ENCODE measurements at places on chromosomes 7 and 10. TPM values are rescaled to one million over a fixed set of nuclear protein-coding genes. Genes with fewer than 3 reads are reported as not detected.

AMPH gene
- polyA plus RNA-seq: 17.4 TPM

GIMAP6 gene
- polyA plus RNA-seq: 18.1 TPM

LFNG gene
- polyA plus RNA-seq: 25.3 TPM

TYW1B gene
- 4.3 TPM for polyA plus RNA-seq

CCDC186 gene
- polyA plus RNA-seq: 24.1 TPM

IGF2BP3 gene
- polyA plus RNA-seq: 64.2 TPM

CLRN3 gene
- 18.4 TPM for polyA plus RNA-seq

NKX2-3 gene
- polyA plus RNA-seq: not detected

SORCS1 gene
- 17.3 TPM for polyA plus RNA-seq

PLPP4 gene
- 6.0 TPM for polyA plus RNA-seq

SLC18A3 gene
- polyA plus RNA-seq: not detected

CALHM1 gene
- 0.07 TPM for polyA plus RNA-seq

OR2A7 gene
- polyA plus RNA-seq: 9.2 TPM

GATAD1 gene
- polyA plus RNA-seq: 32.3 TPM

DNA sequence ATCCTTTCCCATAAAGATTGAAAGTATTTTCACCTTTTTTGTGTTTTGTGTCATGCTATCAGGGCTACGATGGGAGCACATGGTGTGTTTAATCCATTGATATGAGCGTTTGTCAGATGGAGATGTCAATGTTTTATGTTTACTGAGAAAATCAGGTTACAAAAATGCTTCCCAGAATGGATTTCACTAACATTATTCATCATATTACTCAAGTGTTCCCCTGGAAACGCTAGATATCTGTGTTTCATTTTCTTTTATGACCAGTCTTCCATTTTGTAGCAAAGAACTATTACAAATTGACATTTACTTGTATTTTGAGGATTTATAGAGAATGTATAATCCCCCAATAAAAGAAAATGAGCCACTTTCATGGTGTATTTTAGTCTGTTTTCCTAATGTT is 293.5 kb upstream of the AKR1E2 start:
- no peak for DNase-seq

- DNase-seq: no peak
Measured at GRCh38 chr7:22464299-22464698, 35.7 kb downstream of the STEAP1B start.

DNA sequence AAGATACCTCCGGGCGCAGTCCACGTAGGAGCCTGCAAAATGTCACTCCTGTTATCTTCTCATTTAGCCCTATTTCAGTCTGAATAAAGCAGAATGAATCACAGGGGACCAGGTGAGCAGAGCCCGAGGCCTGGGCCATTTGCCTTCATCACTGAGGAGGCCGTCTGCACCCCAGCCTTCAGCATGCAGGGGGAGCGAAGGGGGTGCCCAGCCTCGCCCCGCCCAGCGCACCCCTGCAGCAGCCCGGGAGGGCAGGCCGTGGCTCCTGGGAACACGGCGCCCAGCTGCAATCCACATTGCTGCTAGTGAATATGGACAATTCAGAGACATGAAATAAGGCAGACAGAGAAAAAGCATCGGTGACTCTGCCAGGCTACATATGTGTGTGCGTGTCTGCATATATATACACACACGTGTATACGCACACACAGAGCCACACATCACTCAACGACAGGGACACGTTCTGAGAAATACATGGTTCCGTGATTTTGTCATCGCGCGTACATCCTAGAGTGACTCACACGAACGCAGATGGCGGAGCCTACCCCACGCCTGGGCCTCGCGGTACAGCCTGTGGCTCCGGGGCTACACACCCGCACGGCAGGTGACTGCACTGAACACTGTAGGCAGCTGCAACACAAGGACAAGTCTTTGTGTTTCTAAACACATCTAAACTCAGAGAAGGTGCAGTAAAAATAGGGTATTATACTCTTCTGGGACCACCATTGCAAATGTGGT is 15.2 kb upstream of the ELFN1 start:
- no peak for DNase-seq

GRCh38 chr7:110718503-110719205 is 372.3 kb upstream of the LRRN3 start:
- no peak for DNase-seq

GRCh38 chr7:121741896-121742295 is 131.1 kb upstream of the PTPRZ1 start:
- DNase-seq: no peak

DNA sequence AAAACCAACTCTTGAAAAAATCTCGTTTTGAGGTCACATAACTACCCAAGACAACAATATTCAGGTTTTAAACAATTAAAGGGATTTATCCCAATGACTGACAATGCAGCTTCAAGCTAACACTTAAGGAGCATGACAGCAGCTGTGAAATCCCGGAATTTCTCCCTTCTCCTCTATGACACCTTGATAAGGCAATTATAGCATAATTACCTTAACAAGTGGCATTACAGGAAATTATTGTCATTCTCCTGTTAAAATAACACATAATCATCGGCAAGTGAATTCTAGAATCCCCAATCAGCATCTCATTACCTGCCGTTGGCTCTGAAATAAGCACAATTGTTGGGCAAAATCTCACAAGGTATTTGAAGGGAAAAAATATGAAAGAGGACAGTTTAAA is 417.0 kb upstream of the PFKP start:
- DNase-seq: no peak

DNA sequence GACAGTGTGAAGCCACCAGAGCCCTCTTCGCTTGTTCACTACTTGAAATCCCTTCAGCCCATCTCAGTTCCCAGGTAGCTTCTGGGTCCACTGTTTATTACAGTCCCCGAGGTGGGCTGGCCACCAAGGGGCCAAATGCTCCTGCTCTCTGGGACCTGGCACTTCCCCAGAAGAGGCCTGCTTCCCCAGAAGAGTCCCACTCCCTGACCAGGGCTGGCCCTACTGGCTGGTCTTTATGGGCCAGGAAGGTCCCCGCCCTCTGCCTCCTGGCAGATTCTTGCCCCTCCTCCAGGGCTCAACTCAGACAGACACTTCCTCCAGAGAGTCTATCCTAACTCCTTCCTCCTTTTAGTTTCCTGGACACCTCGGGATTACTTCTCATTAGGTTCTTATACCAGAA is 70.7 kb upstream of the LRRC18 start:
- no peak for DNase-seq

GRCh38 chr7:134963036-134963435 is 23.3 kb upstream of the AGBL3 start:
- DNase-seq: no peak

DNA sequence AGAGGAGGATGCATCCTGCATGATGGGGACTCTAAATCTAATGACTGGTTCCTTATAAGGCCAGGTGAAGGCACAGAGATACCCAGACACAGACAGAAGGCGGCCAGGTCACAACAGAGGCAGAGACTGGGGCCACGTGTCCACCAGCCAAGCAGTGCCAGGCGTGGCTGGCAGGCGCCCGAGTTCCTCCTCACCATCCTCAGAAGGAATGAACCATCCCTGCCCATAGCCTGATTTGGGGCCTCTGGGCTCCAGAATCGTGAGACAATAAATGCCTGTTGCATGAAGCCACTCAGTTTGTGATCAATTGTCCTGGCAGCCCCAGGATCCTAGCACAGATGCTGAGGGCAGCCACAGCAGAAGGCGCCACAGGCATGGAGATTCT is 69.0 kb upstream of the TNRC18 start:
- no peak for DNase-seq

DNA sequence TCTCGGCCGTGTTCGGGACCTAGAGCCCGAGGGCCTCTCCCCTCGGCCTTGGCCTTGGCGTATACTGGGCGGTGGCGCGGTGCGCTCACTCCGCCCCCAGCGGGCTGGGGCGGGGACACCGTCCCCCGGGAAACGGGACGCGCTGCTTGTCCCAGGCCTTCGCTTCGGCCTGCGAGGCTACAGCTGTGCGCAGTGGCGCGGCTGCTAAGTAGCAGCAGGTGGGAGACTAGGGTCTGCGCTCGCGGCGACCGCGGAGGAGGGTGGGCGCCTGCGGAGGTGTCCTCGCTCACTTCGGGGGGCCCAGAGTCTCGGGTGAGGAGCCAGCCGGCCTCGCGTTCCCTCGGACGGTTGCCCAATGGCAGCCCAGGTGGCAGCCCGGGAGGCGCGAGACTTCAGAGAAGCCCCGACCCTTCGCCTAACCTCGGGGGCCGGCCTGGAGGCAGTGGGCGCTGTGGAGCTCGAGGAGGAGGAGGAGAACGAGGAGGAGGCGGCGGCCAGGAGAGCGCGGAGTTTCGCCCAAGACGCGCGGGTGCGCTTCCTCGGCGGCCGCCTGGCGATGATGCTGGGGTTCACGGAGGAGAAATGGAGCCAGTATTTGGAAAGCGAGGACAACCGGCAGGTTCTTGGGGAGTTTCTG is at the start of gene DNAH11:
Gene DNAH11 (plus strand): TSS at position 149 of the 637 bp plus-strand sequence. CDS start 207 bp downstream, at position 356.
- DNase-seq: peak; percentile 16

DNA sequence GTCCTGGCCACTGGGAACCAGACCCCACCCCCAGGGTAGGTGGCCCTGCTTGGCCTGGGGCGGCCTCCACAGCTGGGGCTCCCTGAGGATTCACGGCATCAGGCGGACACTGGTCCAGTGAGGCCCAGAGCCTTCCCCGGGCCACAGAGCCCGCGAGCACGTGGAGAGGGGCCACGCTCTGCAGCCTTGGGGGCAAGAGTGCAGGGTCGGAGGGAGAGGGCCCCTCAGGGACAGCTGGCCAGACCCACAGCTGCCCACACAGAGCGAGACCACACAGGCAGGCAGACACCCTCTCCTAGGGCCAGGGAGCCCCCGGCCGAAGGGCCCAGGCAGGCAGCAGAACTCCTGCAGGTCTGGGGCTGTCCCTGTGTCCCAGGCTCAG is 10.7 kb downstream of the VENTX start:
- no peak for DNase-seq

- peak; percentile 38 for DNase-seq
Measured at GRCh38 chr10:127600479-127600878, 51.4 kb downstream of the NPS start.

DNA sequence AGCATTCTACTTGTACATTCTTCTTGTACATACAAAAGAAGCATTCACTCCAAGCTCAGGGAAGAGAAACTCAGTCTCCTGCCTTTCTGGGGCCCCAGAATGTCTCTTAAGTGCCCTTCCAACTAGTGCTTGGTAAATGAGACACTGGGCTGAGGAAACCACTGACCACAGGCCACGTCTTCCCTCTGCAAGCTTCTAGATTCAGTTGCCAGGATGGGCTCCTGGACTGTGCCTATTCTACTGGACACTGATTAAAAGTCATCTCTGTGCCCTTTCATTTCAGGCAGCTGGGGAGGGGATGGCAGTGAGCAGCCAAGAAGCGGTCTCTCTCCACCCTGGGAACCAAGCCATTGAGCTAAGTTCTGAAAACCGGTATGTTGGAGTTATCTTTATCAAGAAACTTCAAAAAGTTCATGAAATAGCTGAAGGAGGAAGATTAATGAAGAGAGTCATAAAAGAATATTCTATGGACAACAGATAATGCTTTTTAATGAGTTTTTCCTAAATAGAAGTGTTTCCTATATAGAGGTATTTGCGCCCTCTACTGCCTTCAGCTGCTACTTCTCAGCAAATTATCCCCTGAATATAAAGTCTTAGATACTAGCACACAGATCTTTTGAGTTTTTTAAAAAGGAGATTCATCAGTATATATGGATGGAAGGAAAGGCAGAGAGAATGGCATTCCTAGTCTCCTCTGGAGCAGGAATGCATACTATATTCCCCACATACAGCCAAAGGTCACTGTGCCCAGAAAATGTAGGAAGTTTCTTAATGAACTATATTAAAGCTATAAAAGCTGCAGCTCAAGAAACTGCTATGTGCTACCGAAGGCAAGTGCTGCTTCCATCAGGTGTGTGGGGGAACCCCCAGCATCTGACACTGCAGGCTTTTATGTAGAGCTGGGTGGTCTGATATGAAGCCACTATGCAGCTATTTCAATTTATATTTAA is 8.4 kb upstream of the IFIT1B start:
- no peak for DNase-seq

DNA sequence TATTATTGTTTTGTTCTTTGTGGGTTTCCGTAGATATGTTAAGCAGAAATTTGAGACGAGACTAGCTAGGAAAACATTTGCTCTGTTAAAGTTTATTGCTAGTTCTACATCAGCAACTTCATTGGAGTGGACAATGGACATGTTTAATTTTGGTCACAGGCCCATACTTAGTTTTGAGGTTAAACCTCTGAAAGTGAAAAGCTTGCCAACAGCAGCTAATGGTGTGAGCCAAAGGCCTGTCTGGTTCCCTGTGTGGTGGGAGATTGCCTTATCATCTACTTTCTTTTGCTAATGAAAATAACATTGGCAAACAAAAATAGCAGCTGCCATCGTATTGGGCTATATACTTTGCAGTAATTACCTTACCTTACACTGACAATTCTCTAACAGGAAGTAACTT is 388.4 kb upstream of the FZD8 start:
- DNase-seq: no peak

GRCh38 chr10:16545116-16545736 is 23.5 kb upstream of the C1QL3 start:
- no peak for DNase-seq

- DNase-seq: no peak
Measured at GRCh38 chr7:38383281-38383680, 109.8 kb upstream of the TARP start.

DNA sequence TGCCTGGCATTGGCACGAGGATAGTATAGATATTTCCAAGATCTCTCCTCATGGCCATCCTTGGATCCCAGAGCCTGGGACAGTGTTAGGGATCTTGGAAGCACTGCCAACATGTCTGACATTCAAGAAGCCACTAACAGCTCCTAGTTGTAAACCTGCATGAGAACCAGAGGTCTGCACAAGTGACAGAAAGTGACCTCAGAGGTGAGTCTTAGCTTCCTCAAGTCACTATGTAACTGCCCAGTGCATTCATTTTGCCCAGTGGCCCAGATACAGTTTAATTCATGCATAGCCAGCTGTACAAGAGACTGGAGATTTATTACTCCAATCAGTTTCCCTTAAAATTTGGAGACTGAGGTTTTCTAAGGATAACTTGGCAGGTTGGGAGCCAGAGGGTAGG is 16.7 kb downstream of the SUGCT start:
- DNase-seq: no peak

- no peak for DNase-seq
Measured at GRCh38 chr7:46707973-46708372, 786.9 kb upstream of the IGFBP3 start.

DNA sequence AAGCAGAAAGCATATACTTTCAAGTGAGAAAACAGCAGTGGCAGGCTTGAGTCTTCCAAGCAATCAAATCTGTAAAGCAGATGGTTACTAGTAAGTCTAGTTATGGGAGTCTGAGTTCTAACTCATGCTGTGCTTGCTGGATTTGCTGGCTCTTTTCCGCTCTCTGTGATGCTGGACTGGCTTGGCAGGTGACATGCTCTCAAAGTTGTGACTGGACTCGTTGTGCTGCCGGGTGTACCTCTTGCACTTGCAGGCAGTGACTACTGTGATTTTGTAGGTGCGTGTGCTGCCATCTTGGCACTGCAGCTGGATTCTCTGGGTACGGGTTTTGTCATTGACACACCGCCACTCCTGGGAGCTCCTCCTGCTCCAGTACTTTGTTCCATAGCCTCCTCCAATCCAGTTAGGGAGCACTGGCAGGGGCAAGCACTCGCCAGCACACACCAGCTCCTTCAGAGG is 3.1 kb downstream of the SOSTDC1 start:
- no peak for DNase-seq

- DNase-seq: no peak
Measured at GRCh38 chr7:118245267-118246040, 20.9 kb downstream of the ANKRD7 start.

- no peak for DNase-seq
Measured at GRCh38 chr7:16923019-16923418, 41.2 kb upstream of the AGR3 start.

GRCh38 chr7:131196803-131197202 is 130.9 kb upstream of the MKLN1 start:
- DNase-seq: peak; percentile 37

- DNase-seq: no peak
Measured at GRCh38 chr7:129636641-129637040, 25.1 kb downstream of the NRF1 start.

All from right renal cortex interstitium (tissue), 3 donors.